ENCODE measurements at places on chromosomes 2 and 18.
A peak's percentile ranks its signal among the peaks of the same experiment; 100 is the strongest.

- peak; percentile 17 for DNase-seq
These were observed 1.5 kb downstream of the SPOPL start for GRCh38 chr2:138503087-138503442.

GRCh38 chr2:98773169-98773568 is 42.2 kb upstream of the MGAT4A start:
- DNase-seq: no peak

DNA sequence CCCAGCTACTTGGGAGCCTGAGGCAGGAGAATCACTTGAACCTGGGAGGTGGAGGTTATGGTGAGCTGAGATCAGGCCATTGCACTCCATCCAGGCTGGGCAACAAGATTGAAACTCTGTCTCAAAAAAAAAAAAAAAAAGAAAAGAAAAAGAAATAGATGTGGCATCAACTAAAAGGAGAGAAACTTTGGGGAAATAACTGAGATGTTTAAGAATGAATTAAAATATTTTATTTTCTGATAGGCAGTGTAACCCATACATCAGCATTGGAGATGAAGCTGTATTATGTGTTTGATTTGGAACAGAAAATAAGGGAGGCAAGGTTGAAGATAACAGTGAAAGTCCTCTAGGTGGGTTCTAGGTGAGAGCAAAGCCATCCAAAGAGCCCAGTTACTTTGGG is 110.7 kb upstream of the HNRNPA3 start:
- no peak for DNase-seq

DNA sequence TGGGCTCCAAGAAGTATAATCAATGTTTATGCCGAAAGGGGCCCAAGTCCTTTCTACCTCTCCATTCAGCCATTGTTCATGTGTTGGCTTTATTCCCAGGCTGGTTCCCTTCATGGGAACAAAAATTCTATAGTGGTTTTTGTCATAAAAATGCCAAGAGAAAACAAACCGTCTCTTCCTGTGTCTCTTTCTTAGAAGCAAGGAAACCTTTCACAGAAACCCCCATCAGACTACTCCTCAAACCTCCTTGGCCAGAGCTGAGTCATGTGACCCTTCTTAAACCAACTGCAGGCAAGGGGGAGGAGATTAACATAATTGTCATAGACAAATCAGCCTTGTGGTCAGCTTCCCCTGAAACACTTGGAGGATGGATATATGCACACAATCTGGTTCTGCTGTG is 75.1 kb upstream of the TANK start:
- no peak for DNase-seq

DNA sequence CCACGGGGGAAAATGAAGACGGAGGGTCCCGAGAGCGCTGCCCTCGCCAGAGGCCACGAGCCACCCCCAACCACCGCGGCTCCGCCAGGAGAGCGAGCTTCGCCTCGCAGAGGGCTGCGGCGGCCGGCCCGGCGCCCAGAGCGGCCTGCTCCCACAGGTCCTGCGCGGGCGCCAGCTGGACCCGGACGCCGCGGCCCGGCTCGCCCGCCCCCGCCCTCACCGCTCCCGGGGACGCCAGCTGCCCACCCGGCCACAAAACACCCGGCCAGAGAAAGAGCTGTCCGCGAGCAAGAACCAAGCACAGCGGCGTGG is 709 bp downstream of the PTPN2 start:
- no peak for DNase-seq

DNA sequence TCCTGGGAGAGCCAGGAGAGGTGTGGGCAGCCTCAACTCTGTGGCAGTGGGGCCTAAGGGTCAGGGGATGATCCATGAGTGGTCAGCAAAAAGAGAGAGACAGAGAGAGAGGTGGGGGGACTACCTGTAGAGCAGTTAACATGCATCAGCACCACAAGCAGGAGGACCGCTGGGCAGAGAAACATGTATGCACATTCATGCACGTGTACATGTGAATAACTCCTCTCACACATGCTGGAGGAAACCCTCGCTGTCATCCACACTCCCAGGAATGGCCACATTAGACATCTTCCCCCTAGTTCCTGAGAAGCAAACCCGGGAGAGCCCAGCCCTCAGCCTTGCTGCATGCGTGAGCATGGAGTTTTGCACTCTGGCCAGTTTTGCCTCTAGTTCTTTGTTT is 166.1 kb downstream of the SMAD7 start:
- no peak for DNase-seq

DNA sequence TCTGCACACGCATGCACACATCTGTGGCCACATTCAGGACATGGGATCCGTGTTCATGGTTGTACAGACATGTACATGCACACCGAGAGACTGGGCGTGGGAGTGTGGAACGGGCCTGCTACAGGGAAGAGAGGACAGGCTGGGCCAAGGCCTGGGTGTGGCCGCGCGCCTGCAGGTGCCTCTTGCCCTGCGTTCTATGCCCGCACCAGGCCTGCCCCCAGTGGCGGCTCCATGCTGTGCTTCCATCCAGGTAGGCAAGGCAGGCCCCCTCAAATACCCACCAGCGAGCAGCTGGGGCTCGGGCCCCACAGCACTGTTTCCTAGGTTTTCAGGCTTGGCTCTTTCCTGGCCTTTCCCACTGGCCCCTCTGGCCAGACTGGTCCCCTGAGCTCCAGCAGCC is 15.5 kb upstream of the PTMA start:
- DNase-seq: no peak

GRCh38 chr2:216478151-216478550 is 20.5 kb upstream of the RPL37A start:
- peak; percentile 85 for DNase-seq

DNA sequence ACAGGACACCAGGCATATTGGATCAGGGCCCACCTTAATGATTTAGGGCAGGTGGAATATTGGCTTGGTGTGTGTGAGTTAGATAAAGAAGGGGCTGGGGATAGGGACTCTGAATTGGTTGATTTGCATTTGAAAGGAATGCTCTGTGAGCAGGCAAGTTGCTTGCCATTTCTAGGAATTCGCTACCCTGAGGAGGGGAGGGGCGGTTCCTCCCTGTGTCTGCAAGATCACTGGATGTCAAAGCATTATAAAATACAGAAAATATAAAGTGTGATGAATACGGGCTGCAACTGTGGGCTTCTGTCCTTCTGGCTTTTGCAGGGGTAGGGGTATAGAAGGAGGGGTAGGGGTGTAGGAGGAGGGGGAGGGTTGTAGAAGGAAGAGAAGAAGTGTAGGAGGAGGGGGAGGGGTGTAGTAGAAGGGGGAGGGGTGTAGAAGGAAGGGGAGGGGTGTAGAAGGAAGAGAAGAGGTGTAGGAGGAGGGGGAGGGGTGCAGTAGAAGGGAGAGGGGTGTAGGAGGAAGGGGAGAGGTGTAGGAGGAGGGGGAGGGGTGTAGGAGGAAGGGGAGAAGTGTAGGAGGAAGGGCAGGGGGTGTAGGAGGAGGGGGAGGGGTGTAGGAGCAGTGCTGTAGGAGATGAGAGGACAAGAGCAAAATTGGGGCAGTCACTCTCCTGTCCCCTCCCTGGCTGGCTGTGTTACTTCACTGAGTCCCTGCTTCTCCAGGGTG is 238.0 kb upstream of the COPS8 start:
- DNase-seq: no peak
